ENCODE measurements at places on chromosomes 7 and 10. TPM values are rescaled to one million over a fixed set of nuclear protein-coding genes. Genes with fewer than 3 reads are reported as not detected.

DNA sequence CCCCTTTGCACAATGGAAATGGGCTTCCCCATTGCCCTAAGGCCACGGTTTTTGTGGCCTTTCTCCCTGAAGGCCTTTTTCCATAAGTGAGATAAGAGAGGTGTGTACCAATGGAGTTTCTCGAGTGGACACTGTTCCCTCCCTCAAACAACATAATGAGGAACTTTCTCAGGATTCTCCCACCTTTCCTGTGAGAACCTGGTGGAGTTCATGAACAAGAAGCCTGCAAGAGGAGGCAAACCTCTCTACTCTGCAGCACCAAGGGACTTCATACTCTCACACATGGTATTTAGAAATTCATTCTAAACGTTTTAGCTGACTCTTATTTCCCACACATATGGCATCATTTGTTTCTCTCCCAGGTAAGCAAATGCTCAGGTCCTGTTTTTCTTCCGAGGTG lies 7.3 kb upstream of the RBM33 start:
- DNase-seq: no peak

DNA sequence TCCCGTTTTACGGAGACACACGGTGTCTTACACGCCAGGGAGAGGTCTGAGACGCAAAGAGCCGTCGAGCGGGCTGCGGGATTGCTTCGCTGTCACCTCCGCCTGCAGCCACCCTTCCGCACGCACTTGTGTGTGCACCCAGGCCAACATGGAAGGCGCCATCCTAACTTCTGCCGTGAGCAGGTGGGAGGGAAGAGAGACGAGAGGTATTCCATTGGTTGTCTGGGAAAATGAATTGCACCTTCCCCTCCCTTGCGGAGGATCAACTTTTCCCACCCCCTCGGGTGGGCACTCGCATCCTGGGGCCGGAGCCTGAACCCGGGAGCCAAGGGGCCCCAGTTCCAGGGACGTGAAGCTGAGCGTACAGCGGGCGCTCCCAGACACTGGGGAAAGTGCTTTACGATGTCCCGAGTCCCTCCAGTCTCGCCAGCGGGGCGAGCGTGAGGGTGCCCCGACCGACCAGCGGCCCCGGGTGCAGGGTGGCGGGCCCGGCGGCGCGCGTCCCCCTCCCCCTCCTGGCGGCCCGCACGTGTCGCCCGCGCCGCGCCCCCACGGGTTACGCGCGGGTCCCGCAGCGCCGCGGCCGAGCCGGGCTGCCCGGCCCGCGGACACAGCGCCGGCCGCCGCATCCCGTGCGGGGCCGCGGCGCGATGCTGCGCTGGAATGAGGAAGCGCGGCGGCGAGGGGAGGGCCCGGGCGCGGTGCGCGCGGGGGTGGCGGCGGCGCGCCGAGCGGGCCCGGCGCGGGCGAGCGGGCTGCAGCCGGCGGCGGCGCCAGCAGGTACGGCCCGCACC lies 984 bp upstream of the IKZF1 start:
- peak; percentile 60 for DNase-seq

DNA sequence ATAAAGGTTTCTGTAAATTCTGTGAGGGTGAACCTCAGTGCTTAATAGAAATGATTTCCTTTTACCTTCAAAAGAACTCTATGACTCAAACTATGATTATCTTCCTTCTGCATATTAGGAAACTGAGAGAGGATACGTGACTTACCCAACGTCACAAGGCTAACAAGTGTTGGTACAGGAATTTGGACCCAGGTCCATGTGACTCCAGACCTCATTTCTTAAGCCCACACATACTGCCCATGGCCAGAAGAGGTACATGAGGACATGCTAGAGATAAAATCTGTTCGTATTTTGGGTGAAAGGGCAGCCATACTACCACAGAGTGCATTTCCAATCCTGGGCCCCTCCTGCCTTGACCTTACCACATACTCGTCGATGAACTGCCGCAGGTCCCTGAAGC lies 61.5 kb upstream of the TM9SF3 start:
- DNase-seq: no peak

GRCh38 chr7:31688996-31689395 lies 2.0 kb downstream of the PPP1R17 start:
- DNase-seq: no peak

The PNLIPRP2 gene
- total RNA-seq: not detected

DNA sequence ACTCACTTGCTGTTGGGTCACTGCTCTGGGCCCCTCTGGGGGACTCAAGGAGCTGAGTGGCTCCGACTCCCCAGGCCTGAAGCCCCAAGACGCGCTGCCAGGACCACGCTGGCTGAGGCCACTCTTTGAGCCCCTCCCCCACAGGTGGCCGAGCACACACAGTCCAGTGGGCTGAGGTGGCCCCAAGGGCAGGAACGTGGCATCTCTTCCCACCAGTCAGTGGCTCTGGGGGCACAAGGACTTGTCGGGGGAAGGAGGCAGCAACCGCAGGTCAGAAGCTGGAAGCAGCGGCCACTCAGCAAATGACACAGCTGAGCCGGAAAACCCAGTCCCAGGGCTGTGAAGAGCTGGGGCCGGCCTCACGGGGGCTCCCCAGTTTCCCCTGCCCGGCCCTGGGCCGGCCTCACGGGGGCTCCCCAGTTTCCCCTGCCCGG lies 24.1 kb downstream of the GRIFIN start:
- peak; percentile 28 for DNase-seq

DNA sequence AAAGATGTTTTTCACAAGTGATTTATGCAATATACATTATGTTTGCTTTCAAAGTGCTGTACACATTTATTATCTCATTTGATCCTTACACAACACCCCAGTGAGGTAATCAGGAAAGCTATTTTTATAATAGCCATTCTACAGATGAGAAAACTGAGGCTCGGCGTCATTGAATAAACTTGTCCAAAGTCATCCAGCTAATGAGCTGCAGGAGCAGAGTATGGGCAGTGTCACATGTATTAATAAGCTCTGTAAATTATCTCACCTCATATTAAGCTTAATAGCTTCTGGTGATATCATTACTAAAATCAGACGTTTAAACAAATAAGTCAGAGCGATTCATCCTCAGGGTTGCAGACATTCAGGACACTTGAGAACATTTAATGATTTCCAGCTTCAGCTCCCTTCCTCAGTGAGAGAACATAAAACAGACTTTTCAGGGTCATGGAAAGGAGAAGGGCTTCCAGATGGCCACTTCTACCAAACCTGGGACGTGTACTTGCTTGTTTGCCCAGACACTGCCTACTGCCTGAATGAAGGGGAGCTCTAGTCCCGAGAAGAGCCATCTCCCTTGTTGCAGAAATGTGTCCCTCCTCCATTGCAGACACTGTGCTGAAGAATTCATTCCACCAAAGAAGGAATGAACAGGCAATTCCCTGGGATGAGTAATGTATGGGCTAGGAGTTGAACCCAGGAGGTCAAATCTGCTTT lies 20.5 kb upstream of the FZD1 start:
- DNase-seq: no peak

DNA sequence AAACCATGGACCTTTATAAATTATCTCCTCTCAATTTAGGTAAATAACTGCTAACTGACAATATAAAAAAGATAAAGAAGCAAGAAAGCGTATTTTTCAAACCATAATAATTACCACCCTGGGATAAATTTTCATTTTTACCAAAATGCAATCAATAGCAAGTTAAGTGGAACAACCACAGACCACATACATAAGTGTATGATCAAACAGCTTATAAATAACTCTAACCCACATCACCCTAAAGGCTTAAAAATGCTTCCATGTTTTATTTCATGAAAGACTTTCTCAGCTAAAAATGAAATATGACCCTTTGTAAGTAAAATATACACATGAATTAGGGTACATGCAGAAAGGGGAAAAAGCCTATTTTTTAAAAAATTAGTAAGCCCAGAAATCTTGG lies 156.5 kb downstream of the SGMS1 start:
- no peak for DNase-seq

DNA sequence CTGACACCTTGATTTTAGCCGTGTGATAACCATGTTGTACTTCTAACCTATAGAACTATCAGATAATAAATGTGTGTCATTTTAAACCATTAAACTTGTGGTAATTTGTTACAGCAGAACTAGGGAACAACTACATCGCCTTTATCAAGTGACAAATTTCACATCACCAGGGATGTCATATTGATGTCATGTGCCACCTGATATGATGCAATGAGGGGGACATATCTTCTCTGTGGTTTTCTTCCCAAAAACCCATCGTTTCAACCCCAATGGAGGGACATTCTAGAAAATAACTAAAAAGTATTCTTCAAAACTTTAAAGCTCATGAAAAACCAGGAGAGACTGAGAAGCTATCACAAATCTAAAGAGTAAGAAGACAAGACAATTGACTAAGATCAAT lies 212.2 kb downstream of the ETV1 start:
- no peak for DNase-seq

DNA sequence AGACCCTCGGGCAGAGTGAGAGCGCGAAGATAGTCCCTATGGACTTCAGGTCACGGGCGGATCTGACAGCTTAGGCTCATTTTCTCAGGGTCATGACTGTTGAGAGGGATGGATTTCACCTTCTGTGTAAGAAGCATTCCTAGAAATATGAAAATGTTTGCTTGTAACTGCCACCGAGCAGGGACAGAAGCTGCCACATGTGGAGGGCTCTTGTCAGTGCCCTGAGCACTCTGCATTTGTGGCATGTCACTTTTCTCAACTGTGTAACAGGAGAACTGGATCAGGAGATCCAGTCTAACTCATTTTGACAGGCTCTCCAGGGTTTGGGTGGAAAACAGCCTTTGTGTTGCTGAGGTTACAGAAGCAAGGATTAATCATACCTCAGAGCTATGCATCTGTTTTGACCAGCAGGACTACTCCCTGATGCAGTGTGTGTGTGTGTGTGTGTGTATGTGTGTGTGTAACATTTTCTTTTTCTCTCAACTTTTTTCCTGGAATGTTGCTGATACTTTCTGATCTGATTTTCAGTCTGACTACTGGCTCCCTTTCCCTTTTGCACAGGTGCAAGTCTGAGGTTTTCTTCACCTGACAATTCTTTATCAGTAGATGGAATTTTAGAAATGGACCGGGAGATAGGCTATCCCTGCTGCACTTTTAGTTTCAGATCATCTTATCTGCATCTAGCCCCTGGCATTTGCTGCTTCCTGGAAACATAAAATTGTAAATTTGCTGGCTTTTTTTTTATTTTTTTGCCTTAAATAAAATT lies 183.3 kb downstream of the STK31 start:
- DNase-seq: no peak

GRCh38 chr10:48506147-48506917 lies 98.5 kb downstream of the ARHGAP22 start:
- no peak for DNase-seq

- no peak for DNase-seq
Measured at GRCh38 chr7:25545124-25546008, 317.1 kb upstream of the NPVF start.

DNA sequence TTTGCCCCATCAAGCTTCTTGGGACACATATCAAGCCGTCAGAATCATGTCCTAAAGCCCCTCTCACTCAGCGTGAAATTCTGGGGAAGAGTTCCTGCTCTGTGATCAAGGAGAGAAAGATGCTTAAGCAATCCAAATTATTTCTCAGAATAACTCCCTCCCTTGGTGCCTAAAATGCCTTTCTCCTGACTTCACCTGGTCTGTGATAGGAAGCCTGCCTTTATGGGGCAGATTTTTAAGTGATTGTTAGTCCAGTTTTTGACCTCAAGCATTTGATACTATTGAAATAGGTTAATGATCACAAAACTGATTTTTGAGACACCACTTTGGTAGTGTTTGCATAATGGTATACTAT lies 76.4 kb upstream of the MAGI2 start:
- no peak for DNase-seq

- DNase-seq: no peak
Measured at GRCh38 chr10:12689893-12690292, 311.6 kb downstream of the CCDC3 start.

- DNase-seq: no peak
Measured at GRCh38 chr10:118955531-118955930, 74.0 kb upstream of the NANOS1 start.

The CCDC172 gene
- not detected for total RNA-seq

GRCh38 chr10:112815269-112816032 lies 134.6 kb upstream of the TCF7L2 start:
- no peak for DNase-seq

The SPDYE2B gene
- not detected for total RNA-seq

The SPDYE9 gene
- total RNA-seq: not detected

- DNase-seq: no peak
Measured at GRCh38 chr10:29535012-29535777, 99.6 kb downstream of the SVIL start.

DNA sequence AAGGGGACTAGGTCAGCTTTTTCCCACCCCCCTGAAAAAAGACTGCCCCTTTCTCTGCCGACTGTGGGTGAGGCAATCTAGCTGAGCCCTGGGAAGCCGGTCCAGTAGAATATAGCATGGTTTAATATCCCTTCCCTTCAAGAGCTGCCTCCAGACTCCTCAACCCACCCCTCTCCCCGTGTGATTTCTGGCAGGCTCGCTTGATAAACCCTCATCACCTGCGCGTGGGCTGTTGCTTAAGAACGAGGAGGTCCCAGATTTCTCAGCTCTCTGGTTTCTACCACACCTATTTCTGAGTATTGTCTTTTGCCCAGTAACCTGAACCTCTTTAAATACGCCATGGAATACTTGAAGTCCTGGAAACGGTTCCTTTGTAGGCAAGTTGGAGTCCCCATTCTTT lies 2.0 kb upstream of the LRRC4 start:
- DNase-seq: no peak

DNA sequence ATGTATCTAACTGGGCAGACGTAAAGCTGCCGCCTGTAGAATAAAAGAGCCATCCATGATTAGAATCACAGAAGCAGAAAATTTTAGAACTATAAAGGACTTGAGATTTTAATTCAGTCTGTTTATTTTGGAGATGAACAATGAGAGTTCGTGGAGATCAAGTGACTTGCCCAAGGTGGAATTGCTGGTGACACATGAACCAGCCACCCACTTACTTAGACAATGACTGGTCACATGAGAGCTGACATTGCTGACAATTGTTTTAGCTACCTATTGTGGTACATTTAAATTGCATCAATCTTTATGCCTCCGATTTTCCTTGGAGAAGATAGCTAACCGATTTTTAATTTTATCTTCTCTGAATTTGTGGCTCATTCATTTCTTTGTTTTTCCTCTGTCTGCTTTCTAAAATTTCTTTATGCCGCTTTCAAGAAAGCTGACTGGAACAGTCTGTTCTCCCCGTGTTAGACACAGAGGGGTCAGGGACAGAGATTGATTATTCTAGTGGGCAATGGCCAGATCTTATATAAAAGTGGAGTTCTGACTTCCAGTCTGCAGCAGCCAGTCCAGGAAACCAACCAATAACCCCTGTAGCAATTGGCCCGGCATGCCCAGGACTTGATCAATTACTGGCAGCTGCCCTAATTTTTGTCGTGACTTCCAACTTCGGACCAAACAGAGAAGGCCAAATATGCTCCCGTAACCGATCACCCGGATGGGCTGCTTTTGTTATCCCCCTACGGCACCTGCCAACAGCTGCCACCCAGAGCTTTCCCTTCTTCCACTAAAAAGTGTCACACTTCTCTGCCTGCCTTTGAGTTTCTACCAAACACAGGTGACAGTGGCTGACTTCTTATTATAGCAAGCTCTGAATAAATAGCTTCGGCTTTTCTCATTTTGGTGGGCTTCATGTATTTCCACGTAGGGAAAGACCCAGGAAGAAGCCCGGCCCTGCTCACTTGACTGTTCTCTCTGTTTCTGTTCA lies 241.6 kb downstream of the CAMK1D start:
- no peak for DNase-seq

GRCh38 chr10:25966844-25967243 lies 32.8 kb downstream of the MYO3A start:
- DNase-seq: no peak

All from activated T-cell treated with anti-CD3 and anti-CD28 coated beads, Interleukin-2, amount 50 U/mL, for 72 hours (primary cell).